Activated CD4-positive, alpha-beta T cell treated with anti-CD3 and anti-CD28 coated beads, Interleukin-2, amount 50 U/mL, for 24 hours (primary cell): ENCODE measurements at places on chromosomes 7 and 10.

DNA sequence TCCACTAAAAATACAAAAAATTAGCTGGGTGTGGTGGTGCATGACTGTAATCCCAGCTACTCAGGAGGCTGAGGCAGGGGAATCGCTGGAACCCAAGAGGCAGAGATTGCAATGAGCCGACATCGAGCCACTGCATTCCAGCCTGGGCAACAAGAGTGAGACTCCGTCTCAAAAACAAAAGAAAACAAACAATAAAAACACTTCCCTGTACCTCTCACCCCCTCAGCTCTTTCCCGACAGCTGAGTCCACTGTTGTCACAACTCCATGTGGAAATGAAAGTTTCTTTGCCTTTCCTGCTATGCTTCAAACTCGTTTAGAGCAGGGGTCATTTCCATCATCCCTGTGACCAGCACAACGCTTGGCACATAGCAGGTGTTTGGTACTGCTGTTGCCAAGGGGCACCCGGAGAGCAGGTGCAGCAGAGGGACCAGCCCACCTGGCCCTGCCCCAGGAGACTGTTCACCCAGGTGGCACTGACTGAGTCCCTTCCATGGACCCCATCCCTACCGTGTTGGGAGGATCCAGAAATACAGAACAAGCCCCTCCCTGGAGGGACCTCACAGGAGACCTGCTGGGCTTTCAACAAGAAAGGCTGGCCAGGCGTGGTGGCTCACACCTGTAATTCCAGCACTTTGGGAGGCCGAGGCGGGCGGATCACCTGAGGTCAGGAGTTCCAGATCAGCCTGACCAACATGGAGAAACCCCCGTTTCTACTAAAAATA is 4.9 kb downstream of the TMEM130 start:
- no peak for DNase-seq

DNA sequence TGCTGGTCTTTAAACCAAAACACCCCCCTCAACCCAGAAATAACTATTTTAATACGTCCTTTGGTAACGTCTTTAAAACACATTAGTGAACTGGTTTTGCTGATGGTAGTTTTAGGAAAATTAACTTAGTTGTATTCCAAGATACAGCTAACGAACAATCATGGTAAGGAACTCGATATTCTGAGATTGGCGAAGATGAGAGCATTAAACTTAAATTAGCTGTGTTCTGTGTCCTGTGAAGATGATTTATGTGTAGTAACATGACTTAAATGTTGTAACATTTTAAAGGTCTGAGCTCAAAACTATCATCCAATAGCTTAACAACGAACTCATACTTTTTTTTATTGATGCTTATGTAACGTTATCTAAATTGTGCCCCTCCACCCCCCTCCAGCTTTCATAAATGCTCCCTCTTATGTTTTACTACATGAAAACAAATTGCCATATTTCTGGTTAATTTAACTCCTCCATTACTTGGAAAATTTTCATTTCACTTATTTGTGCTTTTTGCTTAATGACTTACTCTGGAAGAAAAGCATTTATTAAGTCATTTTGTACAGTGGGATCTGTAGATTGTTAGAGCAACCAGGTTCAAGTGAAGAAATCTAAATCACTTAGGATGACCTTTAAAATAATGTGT is 1.7 kb downstream of the SDK1 start:
- DNase-seq = no peak

DNA sequence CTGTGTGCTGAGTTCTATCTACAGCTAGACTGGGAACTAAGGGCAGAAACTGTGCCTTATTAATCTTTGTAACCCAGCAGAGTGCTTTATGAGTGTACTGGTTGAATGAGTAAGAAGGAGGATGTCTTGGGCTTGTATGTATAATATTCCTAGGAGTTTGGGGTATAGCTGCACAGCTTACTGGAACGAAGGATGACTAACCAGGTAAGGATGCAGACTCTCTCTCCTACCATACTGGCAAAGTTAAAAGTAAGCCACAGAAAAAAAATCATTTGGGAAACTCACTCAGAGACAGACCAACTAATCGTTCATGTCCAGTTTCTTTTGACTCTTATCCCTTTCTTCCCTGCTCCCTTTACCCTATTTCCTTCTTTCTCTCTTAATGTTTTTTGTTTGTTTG is 1.4 kb upstream of the DHTKD1 start:
- DNase-seq = no peak

GRCh38 chr10:33341637-33342036 is 7.2 kb upstream of the NRP1 start:
- no peak for DNase-seq

- no peak for DNase-seq
Measured at GRCh38 chr10:8035006-8035640, 19.4 kb upstream of the GATA3 start.

GRCh38 chr7:130374507-130374906 is 5.8 kb upstream of the CPA1 start:
- no peak for DNase-seq
